Neural progenitor cell (in vitro differentiated cells): ENCODE measurements at places on chromosomes 13 and 19. TPM values are rescaled to one million over a fixed set of nuclear protein-coding genes. Genes with fewer than 3 reads are reported as not detected.
A peak's percentile ranks its signal among the peaks of the same experiment; 100 is the strongest.

Gene ZNF569
- 27.3 and 31.6 TPM in 2 replicates for total RNA-seq

Gene ATP1A3
- 1.6 TPM in 1 of 2 replicates, not detected in the other for total RNA-seq

Gene SERP2
- total RNA-seq, result 2.5 and 8.1 TPM in 2 replicates

Gene SEMA6B
- 22.6 and 82.3 TPM in 2 replicates for total RNA-seq

Gene C1QTNF9B
- not detected in 2 replicates for total RNA-seq

Gene RDH8
- not detected in 2 replicates for total RNA-seq

Gene TINCR
- total RNA-seq, result 1.8 and 3.5 TPM in 2 replicates

DNA sequence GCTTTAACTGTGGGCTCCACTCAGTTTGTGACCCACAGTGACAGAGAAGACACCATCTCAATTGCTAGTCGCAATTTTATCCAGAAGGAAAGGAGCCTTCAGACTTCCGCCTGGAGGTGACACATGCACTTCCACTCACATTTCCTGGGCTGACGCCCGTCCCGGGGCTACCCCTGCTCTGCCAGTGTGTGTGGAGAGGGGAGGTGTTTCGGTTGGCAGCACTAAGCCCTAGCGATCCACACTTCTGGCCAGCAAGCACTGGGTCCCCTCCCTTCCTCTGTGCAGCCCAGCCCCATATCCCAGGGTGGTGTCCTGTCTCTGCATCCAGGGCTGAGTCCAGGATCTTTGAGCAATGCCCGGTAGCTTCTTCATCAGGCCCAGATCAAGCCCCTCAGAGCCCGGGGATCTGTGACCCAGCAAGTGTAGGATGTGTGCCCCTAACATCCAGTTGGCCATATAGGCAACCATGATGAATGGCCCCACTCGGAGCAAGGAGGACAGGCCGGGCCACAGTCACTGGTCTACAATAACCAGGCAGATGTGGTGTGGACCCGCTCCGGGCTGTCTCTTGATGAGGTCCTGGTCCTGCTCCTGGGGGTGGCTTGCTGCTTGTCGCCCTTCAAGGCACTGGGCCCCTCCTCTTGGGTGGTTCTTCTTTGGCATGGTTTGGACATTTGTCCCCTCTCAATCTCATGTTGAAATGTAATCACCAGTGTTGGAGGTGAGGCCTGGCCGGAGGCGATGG is 141.9 kb upstream of the SPACA7 start:
- H3K4me3 ChIP-seq, result no peak overlapping the region
- no peak for DNase-seq
- H3K27ac ChIP-seq, result no peak overlapping the region
- H3K4me1 ChIP-seq, result no peaks in the 10 kb centered on the region
- no peaks in the 10 kb centered on the region for H3K36me3 ChIP-seq

DNA sequence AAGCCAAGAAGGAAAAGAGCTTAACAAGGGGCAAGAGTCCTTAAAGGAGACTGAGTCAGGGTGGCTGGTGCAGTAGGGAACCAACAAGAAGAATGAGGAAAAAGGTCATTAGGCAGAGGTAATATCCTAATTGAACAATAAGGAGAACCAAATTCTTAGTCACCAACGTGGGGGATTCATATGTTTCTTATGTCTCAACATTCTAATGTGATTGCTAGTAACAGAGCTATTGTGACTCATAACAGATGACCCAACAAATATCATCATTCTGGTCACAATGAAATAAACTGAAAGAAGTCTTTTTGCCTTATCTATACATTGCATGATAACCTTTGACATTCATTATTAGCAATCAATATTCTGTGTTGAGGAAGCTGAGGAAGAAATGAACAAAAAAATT is 101.6 kb downstream of the RAP2A start:
- H3K4me1 ChIP-seq, result no peaks in the 10 kb centered on the region
- H3K36me3 ChIP-seq, result no peaks in the 10 kb centered on the region
- H3K27ac ChIP-seq, result no peak overlapping the region
- no peak for DNase-seq
- no peaks in the 10 kb centered on the region for H3K27me3 ChIP-seq
- H3K4me3 ChIP-seq, result no peak overlapping the region

DNA sequence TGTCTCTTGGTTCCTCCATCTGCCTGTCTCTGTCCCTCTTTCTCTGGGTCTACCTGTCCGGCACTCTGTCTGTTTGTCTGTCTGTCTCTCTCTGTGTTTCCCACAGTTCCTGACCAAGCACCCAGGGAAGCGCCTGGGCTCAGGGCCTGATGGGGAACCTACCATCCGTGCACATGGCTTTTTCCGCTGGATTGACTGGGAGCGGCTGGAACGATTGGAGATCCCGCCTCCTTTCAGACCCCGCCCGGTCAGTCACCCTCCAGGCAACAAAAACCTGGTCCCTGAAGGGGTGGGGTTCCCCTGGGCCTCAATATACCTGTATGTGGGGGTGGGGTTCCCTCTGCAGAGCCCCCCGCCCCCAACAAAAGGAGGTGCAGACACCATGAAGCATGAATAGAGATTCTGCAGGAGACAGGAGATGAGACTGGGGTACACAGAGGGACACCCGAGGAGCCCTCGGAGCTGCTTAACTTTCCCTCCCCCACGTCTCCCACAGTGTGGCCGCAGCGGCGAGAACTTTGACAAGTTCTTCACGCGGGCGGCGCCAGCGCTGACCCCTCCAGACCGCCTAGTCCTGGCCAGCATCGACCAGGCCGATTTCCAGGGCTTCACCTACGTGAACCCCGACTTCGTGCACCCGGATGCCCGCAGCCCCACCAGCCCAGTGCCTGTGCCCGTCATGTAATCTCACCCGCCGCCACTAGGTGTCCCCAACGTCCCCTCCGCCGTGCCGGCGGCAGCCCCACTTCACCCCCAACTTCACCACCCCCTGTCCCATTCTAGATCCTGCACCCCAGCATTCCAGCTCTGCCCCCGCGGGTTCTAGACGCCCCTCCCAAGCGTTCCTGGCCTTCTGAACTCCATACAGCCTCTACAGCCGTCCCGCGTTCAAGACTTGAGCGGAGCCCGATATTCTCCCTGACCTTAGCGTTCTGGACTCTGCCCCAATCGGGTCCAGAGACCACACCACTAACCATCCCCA is 2.6 kb upstream of the CACNG7 start:
- no peaks in the 10 kb centered on the region for H3K36me3 ChIP-seq
- peaks cover 76% of the 10 kb centered on the region for H3K27me3 ChIP-seq
- H3K4me3 ChIP-seq, result peak overlapping the region; percentile 33
- DNase-seq, result peak; percentile 71
- H3K4me1 ChIP-seq, result peaks cover 9% of the 10 kb centered on the region

- no peak overlapping the region for H3K4me3 ChIP-seq
- peaks cover 76% of the 10 kb centered on the region for H3K27me3 ChIP-seq
- H3K36me3 ChIP-seq, result no peaks in the 10 kb centered on the region
- H3K4me1 ChIP-seq, result no peaks in the 10 kb centered on the region
- no peak overlapping the region for H3K27ac ChIP-seq
Observed at GRCh38 chr19:50780753-50781435, 9.3 kb upstream of the ACP4 start.

DNA sequence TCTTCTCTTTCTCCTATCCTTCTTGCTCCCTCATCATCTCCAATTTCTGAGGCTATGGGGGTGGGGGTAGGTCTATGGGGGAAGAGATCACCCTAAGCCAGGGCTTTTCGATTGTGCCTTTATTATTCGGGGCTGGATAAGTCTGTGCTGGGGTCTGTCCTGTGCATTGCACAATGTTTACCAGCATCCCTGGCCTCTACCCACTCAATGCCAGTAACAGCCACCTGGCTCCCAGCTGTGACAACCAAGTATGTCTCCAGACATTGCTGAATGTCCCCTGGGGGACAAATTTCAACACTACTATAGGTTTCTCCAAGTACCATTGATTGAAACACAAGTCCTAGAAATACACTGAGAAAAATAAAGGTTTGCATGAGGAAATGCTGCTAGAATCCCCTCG is 13.2 kb downstream of the CBY2 start:
- H3K4me3 ChIP-seq, result no peak overlapping the region
- H3K4me1 ChIP-seq, result peaks cover 11% of the 10 kb centered on the region
- DNase-seq, result no peak
- H3K36me3 ChIP-seq, result no peaks in the 10 kb centered on the region
- no peaks in the 10 kb centered on the region for H3K27me3 ChIP-seq

DNA sequence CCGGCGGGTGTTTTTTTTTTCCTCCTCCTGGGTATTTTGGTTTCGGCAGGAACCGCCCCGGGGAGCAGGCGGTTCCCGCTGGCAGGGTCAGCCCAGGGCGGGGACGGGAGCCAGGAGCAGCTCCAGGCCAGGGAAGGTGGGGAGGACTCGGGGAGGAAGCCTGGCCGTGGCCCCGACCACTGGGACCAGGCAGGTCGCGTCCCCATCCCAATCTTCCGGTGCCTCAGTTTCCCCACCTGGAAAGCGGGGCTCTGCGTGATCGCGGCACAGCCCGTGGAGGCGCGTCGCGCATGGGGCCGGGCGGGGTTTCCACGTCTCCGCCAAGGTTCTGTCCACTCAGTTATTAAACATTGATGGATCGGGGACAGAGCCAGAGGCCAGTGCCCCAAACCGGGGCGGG is 34.8 kb downstream of the IL12RB1 start:
- no peaks in the 10 kb centered on the region for H3K27me3 ChIP-seq
- no peak overlapping the region for H3K4me3 ChIP-seq
- H3K36me3 ChIP-seq, result no peaks in the 10 kb centered on the region
- no peak for DNase-seq
- H3K27ac ChIP-seq, result no peak overlapping the region

GRCh38 chr19:57317503-57317902 is 2.8 kb upstream of the ZNF543 start:
- no peak overlapping the region for H3K27ac ChIP-seq
- H3K36me3 ChIP-seq, result no peaks in the 10 kb centered on the region

DNA sequence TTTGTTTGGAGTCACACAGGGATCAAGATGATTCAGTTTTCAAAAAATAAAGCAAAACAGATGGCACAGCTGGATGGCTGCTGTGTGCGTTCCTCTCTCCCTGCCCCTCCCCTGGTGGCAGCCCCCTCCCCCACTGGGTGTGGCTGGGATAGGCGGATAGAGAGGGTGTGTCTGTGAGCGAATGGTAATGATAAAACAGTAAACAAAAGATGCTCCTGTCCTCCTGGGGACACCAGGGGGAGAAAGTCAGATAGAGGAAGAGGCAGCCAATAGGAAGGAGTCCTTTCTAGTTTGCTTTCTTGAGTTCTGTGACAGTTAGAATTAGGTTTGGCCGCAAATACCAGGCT is 6.5 kb downstream of the TMEM255B start:
- H3K36me3 ChIP-seq, result no peaks in the 10 kb centered on the region
- no peak overlapping the region for H3K27ac ChIP-seq
- H3K27me3 ChIP-seq, result peaks cover 14% of the 10 kb centered on the region
- DNase-seq, result no peak

DNA sequence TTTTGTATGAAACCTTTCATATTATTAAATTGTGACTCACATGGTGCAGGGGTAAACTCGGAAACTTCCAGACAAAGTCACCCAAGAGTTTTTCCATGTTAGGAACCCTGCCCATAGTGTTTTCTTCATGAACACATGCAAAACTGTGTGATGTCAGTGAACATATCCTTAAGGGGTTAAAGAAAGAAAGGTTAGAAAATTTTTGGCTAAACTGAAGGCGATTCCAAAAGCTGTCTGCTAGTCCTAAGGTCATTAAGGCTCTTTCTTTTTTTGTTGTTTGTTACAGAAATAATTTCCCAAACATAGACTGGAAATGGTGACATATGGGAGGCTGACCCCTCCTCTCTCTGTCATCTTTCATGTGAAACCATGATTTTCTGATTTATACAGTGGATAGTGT is 271.9 kb downstream of the DNAJC15 start:
- no peak overlapping the region for H3K4me3 ChIP-seq
- no peaks in the 10 kb centered on the region for H3K36me3 ChIP-seq
- no peaks in the 10 kb centered on the region for H3K27me3 ChIP-seq
- no peaks in the 10 kb centered on the region for H3K4me1 ChIP-seq
- DNase-seq, result no peak

DNA sequence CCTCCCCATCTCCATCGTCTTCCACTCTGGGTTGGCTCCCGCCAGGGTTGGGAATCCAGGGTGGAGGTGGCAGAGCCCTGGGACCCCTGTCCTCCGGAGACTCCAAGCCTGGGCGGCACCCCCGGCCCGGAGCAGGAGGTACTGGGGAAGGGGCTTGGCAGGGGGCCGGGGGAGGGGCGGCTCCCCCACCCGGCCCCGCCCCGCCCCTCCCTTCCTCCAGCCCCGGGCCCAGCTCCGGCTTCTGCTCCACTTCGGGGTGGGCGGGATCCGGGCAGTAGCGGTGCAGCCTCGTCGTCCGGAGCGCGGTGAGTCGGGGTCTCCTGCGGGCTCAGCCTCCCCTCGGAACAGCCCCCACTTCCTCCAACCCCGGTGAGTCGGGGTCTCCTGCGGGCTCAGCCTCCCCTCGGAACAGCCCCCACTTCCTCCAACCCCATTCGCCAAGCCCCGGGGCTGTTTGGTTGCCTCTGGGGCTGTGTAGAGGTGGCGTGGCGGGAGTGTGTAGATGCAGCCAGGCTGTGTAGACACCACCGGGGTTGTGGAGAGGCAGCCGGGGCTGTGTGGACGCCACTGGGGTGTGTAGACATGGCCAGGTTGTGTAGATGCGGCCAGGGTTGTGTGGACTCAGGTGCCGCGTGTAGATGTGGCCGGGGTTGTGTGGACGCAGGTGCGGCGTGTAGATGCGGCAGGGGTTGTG is at the start of gene TMPRSS9:
TSS of gene TMPRSS9 (plus strand) at position 274 of the 694 bp plus-strand sequence. CDS start 29,521 bp downstream, outside the sequence.
- peak within 1 kb of the TSS; percentile 3 for H3K4me3 ChIP-seq
- H3K27me3 ChIP-seq, result peaks cover 42% of the 10 kb centered on the region
- no peaks in the 10 kb centered on the region for H3K36me3 ChIP-seq
- H3K27ac ChIP-seq, result no peak within 1 kb of the TSS

DNA sequence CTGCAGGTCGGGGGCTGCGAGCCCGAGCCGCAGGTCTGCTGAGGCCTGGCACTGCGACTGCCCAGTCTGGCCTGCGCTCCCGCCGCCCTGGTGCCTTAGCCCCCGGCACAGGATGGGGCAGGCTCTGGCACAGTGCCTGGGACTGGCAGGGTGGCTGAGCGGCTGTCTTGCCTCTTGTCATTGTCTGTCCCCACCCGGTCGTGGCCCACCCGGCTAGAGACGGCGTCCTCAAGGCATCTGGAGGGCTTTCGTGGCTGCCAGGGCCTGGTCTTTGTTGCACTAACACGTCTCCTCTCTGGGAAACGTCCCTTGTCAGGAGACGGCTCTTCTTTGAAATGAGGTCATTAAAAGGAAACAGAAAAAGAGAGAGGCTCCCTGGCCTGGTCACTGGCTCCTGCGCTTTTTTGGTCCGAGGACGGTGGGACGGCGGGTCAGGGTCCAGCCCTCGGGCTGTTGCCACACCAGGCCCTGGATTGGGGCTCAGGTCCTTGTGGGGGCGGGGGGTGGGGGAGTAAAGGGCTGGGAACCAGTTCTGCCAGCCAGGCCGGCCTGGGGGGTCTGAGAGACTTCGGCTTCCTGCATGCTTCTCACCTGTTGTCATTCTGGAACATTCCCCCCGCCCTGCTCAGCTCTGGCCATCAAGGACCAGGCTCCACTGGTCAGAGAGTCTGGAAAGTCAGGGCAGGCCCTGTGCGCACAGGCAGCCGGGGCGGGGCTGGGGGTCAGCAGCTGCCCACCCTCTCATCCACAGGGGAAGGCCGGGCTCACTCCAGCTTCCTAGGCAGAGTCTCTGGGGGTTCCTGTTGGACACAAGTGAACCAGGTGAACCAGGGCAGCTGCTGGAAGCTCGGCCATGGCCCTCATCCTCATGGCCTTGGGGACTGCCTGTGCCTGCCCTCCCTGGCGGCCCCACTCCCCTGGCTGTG is 6.2 kb upstream of the ZNF554 start:
- H3K36me3 ChIP-seq, result no peaks in the 10 kb centered on the region
- no peak overlapping the region for H3K27ac ChIP-seq
- H3K4me3 ChIP-seq, result no peak overlapping the region
- no peaks in the 10 kb centered on the region for H3K4me1 ChIP-seq
- no peaks in the 10 kb centered on the region for H3K27me3 ChIP-seq

- no peaks in the 10 kb centered on the region for H3K36me3 ChIP-seq
- no peak for DNase-seq
- no peaks in the 10 kb centered on the region for H3K4me1 ChIP-seq
- H3K27ac ChIP-seq, result no peak overlapping the region
- H3K27me3 ChIP-seq, result no peaks in the 10 kb centered on the region
Observed at GRCh38 chr19:17086834-17087233, 11.3 kb downstream of the MYO9B start.
